ENCODE measurements at places on chromosomes 3 and 15.

- no peak for DNase-seq
Observed at GRCh38 chr3:30614373-30614772, 8.0 kb downstream of the TGFBR2 start.

DNA sequence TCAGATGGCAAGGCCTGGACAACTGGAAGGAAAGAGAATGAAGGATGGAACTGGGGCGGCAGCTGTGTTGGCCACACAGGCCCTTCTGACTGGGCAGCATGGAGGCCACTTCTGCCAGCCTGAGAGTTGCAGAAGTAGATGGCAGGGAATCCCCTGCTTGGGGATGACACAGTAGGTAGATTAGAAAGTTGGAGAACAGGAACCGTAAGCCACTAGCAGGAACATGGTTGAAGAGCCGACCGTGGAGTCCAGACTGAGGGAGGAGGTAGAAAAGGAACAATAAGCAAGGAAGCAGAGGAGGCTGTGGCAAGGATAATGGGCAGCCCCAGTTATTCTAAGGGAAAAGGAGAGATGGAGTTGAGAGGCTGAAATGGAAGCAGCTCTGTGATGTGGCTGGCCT, 26.4 kb upstream of the ZNF774 start:
- no peak for DNase-seq

DNA sequence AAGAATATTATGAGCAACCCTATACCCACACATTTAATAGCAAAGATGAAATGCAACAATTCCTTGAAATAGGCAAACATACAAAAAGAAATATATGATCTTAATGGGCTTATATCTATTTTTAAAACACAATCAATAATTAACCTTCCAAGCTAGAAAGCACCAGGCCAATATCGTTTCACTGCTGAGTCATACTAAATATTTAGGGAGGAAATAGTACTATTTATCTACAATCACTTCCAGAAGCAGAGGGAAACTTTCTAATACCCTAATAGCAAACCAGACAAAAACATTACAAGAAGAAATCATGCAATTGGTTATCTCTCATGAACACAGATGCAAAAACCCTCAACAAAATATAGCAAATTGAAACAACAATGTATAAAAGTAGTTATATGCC, 207.8 kb downstream of the MTHFS start:
- no peak for DNase-seq

DNA sequence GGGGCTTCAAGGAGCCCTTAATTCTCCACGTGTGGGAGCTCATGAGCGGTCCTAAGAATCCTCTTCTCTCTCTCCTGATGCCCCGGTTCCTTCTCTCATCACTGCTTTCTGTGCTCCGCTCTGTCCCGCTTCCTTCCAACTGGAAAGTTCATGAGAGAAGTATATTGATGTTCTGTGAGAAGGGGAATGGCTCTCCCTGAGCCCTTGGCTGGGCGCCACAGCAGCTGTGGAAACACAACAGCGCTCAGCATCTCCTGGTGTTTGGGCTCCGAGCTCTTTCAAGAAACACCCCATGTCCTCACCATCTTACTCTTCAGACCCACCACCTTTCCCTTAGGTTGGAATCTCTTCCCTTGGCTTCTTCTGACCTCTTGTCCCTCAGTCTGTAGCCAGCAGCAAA, 161.7 kb downstream of the VGLL4 start:
- peak; percentile 37 for DNase-seq

DNA sequence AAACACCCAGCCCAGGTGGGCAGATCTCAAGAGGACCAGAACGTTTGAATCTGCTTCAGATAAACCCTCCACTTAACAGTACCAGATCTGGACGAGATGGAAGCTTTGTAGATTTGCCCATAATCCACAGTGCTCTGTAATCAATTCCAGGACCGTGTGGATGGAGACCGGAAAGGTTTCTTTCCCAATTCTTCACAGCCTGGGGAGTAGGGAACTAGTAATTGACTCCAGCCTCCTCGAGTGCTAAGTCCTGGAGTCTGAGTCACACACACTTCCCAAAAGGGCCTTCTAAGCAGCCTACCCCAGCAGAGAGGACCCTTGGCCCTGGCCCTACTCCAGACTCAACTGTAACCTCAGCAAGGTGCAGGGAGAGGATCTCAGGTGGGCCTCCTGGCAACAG, 56.2 kb upstream of the TSEN2 start:
- peak; percentile 64 for DNase-seq

GRCh38 chr15:92082006-92082843, 228.7 kb downstream of the SLCO3A1 start:
- peak; percentile 78 for DNase-seq

GRCh38 chr15:56821721-56822425, 88.6 kb upstream of the ZNF280D start:
- peak; percentile 82 for DNase-seq

GRCh38 chr3:32575451-32576113, 4.9 kb upstream of the DYNC1LI1 start:
- DNase-seq = peak; percentile 33

DNA sequence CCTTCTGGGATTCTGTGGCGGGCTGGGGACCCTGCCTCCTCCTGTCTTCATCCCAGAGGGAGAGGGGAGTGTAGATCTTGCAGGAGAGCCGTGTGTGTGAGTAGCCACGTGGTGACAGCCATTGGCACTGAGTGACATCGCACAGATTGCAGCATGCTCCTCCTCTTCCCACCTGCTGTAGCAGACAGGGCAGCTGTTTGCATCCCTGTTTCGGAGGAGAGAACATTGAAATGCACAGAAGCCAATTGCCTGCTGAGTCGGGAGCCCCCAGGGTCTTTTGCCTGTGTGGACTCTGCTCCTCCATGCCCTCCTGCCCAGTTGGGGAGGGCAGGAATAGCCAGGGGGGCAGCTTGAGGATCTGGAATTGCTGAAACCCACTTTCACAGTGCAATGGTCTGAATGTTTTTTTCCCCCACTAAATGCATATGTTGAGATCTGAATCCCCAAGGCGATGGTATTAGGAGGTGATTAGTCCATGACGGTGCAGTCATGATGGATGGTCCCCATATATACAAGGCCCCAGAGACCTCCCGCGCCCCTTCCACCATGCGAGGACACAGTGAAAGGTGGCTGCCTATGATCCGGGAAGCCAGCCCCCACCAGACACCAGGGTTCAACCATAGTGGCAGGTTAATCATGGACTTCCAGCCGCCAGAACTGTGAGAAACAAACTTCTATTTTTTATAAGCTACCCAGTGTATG, 66.8 kb downstream of the CHRNA7 start:
- no peak for DNase-seq

DNA sequence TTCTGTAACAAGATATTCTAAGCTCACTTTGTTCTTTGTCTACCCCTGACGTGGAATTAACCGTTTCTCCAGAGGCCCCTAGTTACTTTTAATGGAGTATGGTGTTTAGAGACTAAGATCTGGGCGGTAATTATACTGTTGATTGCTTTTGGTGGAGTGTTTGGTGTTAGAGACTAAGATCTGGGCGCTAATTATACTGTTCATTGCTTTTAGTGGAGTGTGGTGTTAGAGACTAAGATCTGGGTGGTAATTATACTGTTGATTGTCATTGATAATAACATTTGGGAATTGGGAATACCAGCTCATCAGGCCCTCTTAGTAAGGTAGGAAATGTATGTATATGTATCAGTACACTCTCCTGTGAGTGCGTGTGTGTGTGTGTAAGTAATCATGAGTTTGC, 66.6 kb downstream of the LMLN start:
- no peak for DNase-seq

DNA sequence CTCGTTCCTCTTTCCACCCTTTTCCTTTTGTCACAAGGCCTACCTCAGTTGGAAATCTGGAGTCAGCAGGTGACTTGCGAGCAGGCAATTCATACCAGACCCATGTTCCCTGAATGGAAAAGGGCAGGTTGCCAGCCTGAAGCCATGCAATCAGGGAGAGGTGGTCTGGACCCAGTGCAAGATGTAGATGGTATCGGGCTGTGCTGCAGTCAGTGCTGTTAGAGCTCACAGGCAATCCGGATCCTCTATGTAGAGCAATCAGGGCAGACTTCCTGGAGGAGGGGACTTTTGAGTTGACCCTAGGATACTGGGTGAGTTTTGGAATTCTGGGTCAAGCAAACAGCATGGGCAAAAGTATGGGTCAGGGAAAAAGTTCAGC, 18.9 kb downstream of the LOXL1 start:
- no peak for DNase-seq

GRCh38 chr3:150607267-150608065, 4.3 kb downstream of the SELENOT start:
- DNase-seq = no peak
